ENCODE measurements at places on chromosomes 12 and 14. TPM values are rescaled to one million over a fixed set of nuclear protein-coding genes. Genes with fewer than 3 reads are reported as not detected.

GRCh38 chr14:76644855-76645518 lies 116.3 kb upstream of the VASH1 start:
- DNase-seq, result peak; percentile 42

- no peak for DNase-seq
Measured at GRCh38 chr12:3085341-3086139, 8.4 kb downstream of the TSPAN9 start.

DNA sequence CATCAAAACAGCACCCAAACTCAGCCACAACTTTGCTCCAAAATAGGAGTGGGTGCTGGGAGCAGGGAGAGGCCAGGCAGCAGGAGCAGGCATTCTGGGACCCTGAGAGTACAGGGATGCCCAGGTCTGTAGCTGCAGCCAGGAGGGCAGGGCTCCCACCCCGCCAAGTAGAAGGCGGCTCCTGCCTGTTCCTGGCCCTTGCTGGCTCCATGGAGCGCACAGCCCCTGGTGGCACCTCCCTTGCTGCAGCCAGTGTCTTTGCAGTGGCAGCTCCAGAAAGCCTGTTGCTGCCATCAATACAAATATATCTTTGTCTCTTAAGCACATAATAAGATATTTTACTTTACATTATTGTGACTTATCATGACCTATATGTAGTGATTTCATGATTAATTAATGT lies 1096.5 kb downstream of the FSCB start:
- DNase-seq, result peak; percentile 12

DNA sequence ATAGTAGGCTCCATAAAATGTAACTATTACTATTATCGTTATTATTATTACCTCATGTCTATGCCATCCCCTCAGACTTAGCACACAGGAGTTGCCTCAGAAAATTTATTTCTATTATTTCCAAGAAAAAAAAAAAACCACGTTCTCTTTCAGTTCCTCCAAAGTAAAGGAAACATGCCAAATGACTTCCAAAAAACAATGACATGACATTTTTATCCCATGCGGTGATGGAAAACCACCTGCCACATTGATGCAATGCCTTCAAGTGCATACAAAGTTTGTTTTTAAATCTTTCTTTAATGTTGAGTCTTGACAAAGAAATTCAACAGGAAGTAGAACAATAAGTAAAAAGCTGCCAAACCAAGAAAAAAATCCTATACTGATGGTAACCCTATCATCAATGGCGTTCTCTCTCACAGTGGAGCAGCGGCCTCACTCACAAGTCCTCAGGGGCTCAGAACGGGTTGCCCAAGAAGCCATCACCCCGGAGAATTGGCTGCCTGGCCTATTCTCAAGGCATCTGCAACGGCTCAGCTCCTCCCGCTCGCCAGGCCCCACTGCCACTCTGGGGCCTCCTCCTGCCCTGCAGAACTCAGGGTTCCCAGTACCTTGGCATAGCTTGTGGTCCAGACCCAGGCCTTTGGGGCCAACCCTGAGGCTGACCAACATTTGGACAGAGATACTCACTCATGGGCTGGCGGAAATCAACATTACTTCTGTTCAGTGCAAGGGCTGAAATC lies 51.9 kb downstream of the SERPINA3 start:
- DNase-seq, result peak; percentile 13

RPGRIP1 gene
- not detected for total RNA-seq

PPP1R36 gene
- total RNA-seq, result 2.9 TPM

DNA sequence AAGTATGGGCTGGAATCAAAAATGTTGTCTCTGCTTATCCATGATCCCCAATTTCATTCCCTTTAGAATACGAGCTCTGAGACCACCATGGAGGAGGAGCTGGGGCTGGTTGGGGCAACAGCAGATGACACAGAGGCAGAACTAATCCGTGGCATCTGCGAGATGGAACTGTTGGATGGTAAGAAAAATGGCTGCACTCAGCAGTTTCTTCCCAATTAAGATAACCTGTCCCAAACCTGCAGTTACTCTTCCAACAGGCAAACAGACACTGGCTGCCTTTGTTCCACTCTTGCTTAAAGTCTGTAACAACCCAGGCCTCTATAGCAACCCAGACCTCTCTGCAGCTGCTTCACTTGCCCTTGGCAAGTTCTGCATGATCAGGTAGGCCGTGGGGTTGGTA lies 6.6 kb upstream of the GAPDH start:
- no peak for DNase-seq

PTCSC3 gene
- total RNA-seq, result 0.47 TPM

GRCh38 chr14:95662376-95663186 lies 23.6 kb upstream of the TCL1B start:
- DNase-seq, result no peak

HOXC9 gene
- not detected for total RNA-seq

DNA sequence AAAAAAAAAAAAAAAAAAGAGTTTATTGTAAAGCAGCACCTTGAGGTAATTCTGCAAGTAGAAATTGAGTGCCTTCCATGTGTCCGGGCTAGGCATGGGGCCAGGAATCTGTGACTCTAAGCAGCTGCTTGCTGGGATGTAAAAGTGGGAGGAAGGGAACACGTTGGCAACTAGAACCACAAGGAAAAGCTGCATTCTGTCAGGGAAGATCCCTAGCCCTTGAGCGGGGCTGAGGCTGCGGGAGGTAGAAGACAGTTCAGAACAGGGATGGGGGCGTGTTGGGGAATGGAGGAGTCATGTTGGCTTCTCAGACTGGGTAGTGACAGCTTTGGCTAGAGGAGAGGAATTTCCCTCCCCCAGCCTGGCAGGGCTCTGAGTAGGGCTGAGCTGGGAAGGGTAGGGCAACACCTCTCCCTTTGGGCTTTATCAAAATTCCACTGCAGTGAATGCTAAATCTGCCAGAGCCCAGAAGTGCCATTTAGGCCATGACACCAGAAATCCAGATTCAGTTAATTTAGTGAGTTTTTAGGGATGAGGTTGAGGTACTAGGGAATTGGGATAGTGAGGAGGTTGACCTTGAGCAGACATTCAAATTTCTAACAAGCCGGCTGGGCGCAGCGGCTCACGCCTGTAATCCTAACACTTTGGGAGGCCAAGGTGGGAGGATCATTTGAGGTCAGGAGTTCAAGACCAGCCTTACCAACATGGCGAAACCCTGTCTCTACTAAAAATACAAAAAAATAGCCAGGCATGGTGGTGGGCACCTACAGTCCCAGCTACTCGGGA lies 3.4 kb upstream of the TRAFD1 start:
- peak; percentile 83 for DNase-seq

DNA sequence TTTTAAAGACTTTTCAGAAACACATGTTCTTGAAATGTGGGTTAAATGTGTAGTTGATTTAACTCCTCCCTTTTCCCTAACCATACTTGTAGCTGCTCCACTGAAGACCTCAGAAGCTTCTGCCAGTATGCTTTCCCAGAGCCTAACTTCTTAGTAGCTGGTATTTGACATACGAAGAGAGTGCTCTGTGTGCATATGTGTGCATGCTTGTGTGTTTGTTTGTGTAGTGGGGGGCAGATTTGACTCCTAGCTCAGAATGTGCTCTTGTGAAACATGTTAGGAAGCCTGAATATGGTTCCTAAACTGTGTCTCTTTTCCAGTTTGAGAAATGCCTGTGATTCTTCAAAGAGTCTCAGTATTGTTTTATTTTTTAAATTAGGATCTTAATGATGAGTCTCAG lies 420.4 kb downstream of the PCNX1 start:
- no peak for DNase-seq

GALNT8 gene
- total RNA-seq, result 0.33 TPM

GRCh38 chr14:54001189-54001878 lies 44.7 kb upstream of the BMP4 start:
- no peak for DNase-seq

PLEK2 gene
- total RNA-seq, result 3.6 TPM

CACNA2D4 gene
- 6.6 TPM for total RNA-seq

DNA sequence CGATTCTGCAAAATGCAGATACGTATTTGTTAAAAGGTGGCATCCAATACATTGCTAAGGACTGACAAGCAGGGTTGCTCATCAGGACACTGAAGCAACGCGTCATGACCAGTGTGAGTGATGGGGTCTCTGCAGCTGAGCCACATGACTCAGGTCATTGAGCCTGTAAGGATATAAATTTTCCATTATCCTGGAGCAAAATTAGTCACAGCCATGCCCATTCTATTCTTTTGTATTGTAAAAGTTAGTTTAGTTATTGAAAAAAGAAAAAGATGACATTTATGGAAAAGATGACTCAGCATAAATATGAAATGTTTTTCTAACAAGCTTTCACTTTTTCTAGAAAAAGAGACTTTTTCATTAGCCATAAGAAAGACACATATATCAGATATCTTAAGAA lies 268.0 kb upstream of the TMEM132C start:
- no peak for DNase-seq

DNA sequence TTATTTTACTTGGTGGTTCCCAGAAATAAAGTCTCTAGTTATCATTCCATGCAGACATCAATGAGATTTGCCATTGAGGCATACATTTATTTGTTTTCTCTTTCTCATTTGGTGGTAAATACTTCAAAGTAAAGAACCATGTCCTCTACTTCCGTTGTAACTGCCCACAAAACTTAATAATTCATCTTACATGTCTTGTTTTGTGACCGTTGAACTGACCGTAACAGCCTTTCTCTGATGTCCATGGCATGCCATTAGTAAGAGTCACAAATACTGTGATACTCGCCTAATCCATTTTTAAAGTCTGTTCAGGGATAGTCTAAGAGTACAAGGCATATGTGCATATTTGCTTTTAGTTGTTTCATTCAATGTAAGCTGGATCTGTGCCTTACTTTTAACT lies 145.3 kb downstream of the ETV6 start:
- DNase-seq, result no peak

DNA sequence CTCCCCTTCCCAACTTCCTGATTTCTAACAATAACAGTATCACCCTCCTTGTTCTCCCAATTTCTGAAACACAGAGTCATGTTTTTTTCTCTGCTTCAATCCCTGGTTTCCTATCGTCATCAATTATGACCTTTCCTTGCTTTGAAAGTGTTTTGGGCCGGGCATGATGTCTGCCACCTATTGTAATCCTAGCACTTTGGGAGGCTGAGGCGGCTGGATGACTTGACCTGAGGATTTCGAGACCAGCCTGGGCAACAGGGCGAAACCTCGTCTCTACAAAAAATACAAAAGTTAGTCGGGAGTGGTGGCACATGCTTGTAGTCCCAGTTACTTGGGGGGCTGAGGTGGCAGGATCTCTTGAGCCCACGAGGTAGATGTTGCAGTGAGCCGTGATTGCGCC lies 12.6 kb upstream of the GPR162 start:
- DNase-seq, result no peak

GPX2 gene
- total RNA-seq, result 1.0 TPM

- no peak for DNase-seq
Measured at GRCh38 chr12:113378291-113378690, 19.9 kb downstream of the PLBD2 start.

NUBPL gene
- 8.2 TPM for total RNA-seq

LTBP2 gene
- total RNA-seq, result 61.8 TPM

DNA sequence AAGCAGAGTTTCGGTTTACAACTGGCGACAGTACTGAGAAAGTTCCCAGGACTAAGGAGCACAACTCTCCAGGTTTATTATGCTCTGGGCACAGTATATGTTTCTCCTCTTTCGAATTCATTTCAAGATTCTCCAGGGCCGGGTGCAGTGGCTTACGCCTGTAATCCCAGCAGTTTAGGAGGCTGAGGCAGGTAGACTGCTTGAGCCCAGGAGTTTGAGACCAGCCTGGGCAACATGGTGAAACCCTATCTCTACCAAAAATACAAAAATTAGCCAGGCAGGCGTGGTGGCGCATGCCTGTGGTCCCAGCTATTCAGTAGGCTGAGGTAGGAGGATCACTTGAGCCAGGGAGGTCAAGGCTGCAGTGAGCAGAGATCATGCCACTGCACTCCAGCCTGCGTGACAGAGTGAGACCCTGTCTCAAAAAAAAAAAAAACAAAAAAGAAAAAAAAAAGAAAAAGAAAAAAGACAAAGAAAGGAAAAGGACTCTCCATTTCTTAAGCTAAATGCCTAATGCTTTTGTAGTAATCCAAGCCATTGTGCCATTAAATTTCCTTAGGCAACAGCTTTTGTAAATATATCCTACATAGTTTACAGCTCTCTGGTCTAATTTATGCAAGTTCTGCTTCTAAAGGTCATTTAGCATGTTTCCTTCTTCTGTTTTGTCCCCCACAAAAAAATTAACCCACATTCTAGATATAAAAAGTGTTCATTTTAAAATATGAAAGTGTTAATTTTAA lies 34.8 kb downstream of the ATL1 start:
- no peak for DNase-seq

- DNase-seq, result no peak
Measured at GRCh38 chr12:64603183-64603841, 7.0 kb upstream of the RASSF3 start.

GRCh38 chr12:4275016-4275869 lies 1.7 kb downstream of the CCND2 start:
- peak; percentile 81 for DNase-seq

DNA sequence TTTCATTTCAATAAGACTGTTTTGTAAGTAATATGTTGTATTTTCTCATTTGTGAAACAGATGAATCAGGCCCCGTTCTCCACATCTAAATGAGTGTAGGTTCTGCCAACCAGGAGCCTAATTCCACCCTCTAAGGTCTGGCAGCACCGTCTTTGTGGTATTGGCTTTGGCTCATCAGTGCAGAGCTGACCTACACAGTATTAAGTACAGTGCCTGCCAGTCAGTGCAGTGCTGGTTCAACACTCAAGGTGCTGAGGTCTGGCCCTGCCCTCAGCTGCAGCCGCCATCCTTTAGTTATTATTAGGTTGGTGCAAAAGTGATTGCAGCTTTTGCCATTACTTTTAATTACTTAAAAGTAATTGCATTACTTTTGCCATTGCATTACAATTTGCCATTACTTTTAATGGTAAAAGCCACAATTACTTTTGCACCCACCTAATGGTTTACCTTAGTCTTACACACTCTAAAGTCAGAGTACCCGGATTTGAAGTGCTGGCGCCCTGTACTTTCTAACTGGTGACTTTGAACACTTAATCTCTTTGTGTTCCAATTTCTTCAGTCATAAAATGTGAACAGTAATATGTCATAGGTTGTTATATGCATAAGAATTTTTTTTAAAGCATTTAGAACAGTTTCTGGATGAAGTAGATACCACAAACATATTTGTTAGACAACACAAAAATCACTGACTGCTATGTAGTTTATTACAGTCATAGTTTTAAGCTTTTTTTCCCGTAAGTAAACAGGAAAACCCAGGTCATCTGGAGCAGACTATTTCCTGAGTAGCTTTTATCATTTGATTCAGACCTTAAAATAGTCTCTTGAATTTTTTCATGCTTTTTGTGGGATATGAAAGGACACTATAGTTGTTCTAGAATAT lies 99.5 kb downstream of the SYNE2 start:
- no peak for DNase-seq

DNA sequence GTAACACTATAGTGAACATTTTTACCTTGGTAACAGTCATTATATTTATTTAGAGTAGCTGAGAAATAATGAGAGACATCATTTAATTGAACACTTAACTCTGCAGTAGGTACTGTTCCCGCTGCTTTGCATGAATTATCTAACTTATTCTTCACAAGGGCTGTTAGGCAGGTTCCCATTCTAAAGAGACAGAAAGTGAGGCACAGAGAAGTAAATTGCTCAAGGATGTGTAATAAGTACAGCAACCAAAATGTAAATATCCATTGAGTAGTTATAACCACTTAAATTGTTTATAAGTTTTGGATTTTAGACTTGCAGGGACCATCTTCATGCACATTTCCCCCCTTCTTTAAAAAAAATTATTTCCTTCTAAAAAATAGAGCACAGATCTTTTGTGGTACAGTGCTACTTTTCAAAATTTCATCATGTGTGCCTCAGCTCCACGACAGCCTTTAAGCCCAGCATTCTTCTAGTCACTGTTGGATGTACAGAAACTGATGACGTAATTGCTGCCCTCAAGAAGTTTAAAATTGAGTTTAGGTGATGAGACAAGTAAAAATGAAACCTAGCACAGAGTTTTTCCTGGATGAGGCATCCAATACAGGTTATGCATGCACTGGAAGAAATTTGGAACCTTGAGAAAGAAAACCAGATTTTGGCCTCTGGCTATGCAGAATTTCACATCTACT lies 6.0 kb upstream of the MANSC4 start:
- DNase-seq, result no peak
